Activated gamma-delta T cell treated with Interleukin-2 at 50 U/mL for 16 hours (primary cell): ENCODE measurements at places on chromosomes 2 and 18.

DNA sequence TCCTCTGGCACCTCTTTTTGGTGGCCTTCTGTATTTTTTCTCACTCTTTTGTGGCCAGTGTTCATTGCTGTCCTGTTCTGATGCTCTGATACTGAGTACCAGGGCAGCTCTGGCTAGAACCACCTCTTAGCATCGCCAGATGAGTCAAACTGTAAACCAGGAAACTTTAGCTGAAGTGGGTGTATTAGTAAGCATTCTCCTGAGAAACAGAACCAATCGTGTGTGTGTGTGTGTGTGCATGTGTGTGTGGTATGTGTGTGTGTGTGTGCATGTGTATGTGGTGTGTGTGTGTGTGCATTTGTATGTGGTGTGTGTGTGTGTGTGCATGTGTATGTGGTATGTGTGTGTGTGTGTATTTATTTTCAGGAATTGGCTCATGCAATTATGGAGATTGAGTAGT is 166.3 kb upstream of the SKOR2 start:
- DNase-seq, result no peak

GRCh38 chr2:28956415-28956826 is 24.7 kb upstream of the TOGARAM2 start:
- peak; percentile 33 for DNase-seq

DNA sequence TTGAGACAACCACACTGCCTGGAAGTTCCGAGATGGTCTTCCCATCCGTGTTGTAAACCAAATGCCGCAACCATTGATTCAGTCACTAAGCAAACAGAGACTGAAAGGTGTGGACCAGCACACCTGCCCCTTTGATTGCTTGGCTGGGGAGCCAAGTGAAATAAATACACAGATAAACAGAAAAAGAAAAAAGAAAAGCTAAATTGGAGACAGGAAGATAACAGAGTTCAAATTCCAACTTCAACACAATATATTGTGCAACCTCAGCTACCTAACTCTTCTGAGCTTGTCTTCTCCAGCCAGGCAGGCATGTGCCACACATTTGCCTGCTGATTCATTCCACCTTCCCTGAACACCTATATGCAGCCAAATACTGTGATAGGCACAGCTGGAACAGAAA is 110.9 kb downstream of the PID1 start:
- no peak for DNase-seq

GRCh38 chr2:85909005-85909404 is 20.2 kb upstream of the ST3GAL5 start:
- DNase-seq, result no peak

- no peak for DNase-seq
These were observed 46.6 kb upstream of the AMMECR1L start for GRCh38 chr2:127932199-127932876.

DNA sequence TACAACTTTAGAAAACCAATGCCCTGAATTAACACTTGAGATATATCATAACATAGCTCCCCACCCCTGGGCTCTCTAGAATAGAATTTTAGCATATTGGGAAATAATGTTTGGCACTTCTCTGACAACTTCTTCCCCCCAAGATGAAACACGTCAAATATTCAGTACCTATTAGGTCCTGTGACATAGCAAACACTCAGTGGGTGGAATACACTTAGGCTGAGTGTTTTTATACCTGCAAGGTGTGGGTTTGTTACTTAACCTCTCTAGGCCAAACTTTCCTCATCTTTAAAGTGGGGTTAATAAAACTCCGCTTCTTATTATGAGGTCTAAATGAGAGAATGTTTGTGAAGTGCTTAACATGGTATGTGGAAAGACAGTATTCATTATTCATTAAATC is 56.1 kb downstream of the LAMA3 start:
- no peak for DNase-seq

DNA sequence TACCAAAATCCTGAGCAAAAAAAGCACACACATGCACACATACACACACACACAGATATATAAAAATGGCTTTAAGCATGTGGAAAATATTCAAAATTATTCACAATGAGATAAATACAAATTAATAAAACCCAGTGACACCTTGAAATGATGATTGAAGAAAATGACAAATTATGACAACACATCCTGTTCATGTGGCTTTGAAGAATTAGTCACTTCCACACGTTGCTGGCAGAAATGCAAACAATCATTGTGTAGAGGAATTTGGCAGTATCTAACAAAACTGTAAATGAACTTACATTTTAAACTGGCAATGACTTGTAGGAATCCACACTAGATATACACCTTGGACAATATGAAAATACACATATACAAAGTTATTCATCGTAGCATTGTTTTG is 95.8 kb upstream of the RGPD4 start:
- no peak for DNase-seq

DNA sequence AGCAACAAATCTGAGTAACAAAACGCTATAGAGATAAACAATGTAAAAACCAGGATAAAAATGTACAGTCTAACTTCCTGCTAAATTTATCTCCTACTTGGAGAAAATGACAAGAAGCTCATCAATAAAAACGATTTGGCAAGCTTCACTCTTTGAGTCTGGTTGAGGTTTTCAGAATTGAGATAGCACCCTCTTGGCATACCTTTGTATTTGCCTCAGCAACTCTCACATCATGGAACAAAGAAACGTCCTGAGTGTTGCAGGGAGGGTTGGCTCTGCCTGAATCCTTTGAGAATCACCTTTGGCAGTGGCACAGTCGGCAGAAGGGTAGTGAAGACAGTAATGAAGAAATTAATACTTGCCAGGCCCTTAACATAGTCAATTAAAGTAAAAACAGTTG is 430.6 kb downstream of the GRB14 start:
- DNase-seq, result no peak

DNA sequence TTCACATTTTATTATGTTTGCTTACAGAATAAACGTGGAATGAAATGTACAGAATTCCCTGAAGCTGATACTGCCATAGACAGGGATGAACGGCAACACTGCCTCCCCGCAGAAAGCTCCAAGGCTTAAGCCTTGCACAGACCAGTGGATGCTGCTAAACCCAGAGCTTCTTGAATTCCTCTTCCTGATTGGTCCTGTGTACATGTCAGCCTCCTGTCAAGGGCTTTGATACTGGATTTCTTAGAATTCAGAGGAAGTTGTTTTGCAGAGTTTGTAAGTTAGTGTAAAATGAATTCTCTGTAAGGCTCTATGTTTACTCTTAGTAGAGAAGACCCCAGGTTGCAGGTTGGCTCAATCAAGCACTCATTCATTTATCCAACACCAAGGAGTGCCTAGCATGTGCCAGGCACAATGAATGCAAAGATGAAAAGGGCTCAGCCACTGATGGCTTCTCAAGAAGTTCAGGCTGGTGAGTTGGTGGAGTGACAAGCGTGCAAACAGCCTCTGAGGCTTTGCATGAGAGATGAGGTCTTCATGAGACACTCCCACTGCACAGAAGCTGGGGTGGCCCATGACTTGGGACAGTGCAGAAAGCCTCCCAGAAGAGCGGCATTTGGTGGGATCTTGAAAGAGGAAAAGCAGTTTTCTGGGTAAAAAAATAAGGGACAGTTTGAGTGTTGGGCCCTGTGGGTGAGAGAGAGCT is 50.4 kb downstream of the ACKR3 start:
- no peak for DNase-seq

- no peak for DNase-seq
These were observed 28.5 kb downstream of the GRHL1 start for GRCh38 chr2:9979977-9980376.

- no peak for DNase-seq
These were observed 12.4 kb downstream of the RALB start for GRCh38 chr2:120265006-120265405.

DNA sequence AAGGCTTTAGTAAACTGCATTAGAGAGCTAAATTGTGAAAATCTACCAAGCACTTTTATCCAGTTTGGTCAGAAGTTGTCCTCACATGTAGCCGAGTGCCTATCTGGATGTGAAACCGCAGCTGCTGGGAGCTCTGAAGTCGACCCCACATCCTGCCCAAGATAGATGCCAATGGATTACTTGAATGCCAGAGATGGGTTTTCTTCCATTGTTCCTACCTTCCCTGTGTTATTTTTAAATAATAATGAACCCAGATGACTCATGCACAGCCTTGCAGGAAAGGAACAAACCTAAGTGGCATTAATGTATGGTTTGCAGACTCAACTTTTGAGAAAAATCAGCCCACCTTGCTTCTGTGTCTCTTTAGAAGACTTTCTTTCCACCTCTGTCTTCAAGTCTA is 408.5 kb downstream of the FBXO15 start:
- no peak for DNase-seq

DNA sequence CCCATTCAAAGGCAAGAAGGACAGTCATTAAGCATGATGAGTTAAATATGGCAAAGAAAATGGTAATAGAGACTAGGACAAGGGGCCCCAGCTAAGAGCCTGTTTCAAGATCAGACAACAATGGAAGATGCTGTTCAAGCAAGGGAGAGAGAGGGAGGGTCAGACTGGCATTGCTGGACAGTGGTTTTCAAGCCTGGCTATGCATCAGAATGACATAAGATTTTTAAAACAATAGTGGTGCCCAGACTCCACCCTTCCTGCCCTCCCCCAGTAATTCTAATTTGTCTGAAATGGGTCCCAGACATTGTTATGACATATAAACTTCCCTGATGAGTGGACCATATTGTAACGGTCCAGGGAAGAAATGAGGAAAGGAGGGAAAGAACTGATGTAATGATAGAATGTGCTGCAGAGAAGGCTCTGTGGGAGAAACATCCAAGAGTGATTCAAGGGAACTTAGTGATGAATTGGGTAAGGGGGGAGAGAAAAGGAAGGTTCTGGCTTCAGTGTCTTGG is 112.9 kb upstream of the TRIB2 start:
- no peak for DNase-seq

DNA sequence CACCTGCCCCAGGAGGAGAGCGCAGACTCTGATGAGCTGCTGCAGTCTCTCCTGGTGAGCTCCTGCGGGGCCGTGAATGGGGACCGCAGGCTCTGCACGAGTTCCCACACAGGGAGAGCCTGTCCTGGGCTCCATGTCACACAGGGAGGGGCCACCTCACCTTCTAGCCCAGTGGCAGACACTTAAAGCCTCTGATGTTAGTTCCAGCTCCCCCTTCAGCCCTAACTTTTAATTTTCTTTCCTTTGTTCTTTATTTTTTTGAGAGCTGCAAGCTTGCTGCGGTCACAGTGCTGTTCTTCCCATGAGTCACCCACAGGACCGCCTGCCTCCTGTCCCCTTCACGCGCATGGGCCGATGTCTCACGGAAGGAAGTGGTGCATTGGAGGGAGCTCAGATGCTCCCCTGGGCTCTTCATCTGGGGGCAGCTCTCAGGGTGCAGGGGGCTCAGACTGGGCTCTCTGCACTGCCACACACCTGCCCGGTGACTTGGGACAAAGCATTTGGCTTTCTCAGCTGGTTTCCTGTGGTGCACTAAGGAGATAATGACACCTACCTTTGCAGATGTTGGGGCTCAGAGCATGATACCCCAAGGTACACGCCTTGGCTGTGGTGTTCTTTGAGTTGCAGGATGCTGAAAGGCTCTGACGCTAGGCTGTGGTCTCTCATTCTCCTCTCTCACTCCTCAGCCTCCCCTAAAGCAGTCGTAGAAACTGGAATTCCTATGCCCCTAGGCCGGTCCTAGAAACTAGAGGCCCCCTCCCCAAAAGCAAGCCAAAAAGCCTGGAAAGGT is 37.2 kb upstream of the PXDN start:
- DNase-seq, result peak; percentile 73
